Fibroblast of skin of left biceps (primary cell): ENCODE measurements at places on chromosomes 4 and X.

DNA sequence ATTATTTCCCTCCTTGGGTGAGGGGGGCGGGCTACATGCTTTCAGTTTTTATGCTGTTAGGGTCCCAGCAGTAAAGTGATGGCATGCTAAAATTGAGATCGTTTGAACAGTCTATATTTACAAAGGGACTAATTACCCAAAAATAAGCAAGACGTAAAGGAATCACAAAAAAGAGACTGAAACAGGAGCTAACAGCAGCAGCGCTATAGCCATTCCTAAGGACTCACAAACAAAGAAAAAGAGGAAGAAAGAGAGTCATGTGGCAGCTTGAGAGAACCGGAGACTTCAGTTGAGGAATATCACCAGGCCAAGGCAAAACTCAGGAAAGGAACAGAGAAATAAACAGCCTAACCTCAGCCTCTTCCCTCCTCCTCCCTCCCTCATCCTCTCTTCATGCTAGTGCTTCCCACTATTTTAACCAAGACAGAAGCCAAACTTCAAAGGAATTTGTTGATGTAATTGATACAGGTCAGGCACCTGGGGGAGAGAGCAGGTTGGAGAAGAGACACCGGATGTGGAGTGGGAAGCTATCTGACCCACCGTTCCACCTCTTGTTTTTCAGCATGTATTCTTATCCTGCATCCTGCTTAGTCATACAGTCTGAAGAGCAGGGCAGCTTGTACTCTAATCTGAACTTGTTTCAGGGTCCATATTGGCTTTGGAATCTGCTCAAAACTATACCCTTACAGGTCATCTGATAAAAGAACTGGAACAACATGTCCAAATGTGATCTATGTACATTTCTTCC is 383.7 kb downstream of the NAF1 start:
- DNase-seq = no peak

- peak; percentile 2 for DNase-seq
Measured at GRCh38 chr4:14783011-14783877, 219.0 kb upstream of the CPEB2 start.

DNA sequence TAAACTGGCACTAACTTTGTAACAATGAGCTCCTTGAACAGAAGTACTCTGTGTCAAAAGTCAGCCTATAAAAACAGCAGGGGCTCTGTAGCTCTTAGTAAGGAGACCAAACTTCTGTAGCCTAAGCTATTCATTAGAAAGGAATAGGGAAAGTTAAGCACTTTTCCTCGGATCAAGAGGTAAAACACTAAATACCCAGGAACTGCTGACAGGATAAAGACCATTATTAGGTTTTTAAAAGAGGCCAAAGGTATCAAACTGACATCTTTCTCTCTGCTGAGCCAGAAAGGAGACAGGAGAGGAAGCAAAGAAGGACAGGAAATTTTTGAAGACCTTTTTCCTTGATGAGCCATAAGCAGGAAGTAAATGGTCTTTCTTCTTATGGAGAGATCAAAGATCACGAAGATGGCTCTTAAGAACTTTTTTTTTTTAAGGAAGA is 31.9 kb downstream of the ANAPC10 start:
- no peak for DNase-seq

DNA sequence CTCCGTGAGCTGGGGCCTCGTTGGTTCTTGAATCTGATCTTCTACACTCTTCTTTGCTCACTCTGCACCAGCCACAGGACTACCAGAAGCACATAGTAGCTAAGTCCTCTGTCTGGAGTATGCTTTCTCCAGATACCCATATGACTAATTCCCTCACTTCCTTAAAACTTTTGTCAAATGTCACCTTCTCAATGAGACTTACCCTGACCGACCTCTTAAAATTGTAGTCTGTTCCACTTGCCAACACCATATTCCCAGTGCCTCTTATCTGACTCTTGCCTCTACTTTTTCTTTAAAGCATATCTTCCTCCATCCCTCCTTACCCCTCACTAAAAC is 10.0 kb downstream of the PARM1 start:
- DNase-seq = no peak

DNA sequence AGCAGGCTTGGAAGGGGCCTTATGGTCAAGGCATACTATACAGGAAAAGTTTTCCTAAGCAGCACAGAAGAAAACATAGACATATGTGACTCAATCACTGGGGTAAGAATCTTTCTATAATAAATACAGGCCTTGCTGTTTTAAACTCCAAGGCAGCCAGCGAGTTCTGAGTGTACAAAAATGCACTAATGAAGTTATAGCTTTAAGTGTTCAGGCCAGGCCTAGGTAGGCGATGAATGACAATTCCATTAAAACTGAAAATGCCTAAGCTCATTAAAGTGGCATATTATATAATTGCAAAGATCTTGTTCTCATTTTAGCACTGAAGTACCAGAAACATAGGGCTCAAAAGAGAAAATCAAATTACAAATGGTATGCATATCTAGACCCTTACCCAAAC is 716.4 kb upstream of the HS3ST1 start:
- DNase-seq = no peak

DNA sequence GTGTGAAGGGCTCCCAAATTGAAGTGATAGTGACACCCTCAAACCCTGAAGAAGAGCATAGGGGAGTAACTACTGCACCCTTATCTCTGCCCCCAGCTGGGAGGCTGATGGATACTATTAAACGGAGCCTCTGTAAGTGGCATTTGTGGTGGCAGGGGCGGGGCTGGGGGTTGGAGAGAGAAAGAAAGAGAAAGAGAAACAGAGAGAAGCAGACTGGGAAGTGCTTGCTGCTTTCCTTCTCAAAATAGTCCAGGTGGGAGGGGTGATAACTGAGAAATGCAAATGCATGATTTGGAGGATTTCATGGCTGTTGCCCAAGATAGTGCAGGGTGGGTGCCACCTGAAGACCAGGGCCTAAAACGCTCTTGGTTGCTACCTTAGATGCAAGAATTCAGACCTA is 253.5 kb upstream of the GATB start:
- DNase-seq = no peak

DNA sequence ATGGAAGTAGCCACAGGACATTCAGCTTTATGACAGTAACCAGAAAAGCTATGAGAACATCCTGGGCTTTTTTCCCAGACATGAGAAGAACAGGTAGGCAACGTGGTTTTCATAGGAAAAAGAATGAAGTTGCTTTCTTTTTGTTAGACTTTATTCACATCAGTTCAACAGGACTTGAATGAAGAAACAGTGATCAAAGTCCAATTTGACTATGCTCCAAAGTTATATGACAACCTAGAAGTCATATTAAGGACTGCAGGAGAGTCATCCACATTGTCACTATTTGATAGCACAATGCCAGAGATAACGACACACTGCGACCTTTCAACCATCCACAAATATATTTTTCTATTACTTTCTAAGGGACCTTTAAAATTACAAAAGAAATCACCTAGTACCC is 39.2 kb upstream of the PRDX4 start:
- DNase-seq = no peak
